ENCODE measurements at places on chromosomes 7 and 10. TPM values are rescaled to one million over a fixed set of nuclear protein-coding genes. Genes with fewer than 3 reads are reported as not detected.

DNA sequence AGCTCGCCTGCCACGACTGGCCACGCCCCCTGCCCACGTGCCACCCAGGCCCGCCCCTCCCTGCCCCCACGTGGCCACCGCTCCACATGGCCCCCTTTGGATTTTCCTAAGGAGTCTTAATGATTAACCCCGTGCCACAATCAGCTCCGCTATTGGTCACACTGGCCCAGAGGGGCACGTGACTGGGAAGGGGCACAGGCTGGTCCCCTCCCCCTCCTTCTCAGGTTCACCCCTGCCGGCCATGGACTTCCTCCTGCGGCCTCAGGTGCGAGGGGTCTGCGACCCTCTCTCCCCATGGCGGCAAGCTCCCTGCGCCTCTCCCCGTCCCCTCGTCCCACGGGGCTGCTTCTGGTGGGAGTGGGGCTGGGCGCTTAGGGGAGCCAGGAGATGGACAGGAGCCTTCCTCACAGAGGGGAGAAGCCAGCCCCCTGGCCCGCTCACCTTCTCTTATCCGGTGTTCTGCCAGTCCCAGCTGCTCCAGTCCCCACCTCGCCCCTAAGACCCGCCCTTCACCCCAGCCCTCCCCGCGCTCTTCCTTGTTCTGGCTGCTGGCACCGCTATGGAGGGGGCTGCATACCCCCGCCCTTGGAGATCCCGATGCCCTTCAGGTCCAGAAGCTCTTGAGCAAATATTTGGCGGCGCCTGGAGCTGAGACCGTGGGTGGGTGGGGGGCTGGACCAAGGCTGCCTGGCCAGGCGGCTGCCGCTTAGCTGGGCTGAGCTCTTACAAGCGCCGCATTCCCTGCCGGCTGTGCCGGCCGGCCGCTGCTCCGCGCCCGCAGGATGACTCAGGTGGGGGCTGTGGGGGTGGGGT, 3.2 kb downstream of the SLC4A2 start:
- DNase-seq: no peak

DNA sequence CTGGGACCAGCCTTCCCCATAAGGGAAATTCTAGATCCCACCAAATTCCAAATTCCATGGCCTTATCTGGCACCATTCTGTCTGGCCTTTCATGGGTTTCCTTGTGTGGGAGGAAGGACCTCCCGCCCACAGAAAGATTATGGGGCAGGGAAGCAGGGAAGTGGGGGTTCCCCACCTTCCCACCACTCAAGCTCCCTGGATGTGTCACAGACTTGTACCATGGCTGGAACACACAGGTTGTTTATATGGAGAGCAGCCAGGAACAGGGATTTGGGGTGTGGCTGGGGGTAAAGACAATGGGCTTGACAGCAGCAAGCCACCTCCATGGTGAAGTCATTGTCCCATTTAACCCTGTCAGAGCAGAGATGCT, 18.3 kb downstream of the UNC5B start:
- DNase-seq: no peak

DNA sequence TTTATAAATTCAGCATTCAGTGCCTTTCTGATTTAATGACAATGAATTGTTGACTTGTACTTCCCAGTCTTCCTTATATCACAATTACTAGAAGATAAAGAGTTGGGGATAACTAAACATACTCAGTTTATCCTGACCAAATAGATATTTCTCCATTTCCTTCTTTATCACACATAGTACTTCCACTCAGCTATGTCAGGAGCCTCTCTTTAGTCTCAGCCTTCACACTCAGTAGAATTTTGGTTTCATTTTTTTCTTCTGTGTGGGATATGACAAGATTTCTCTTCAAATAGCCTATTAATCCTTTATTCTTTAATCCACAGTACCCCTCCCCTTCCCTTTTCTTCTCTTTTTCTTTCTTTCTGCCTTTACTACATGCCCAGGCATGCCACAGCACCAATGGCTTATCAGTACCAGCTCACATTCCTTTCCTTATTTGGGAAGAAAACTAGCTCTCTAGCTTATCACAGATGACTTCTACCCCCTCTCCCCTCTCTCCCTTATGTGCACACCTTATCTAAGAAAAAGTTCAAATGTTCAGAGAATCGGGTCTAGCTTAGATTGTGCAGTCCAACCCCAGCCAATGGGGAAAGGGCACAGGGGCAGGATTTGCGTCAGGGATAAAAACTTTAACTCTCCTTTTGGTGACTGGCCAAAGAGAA, 109.0 kb downstream of the PHF14 start:
- no peak for DNase-seq

DNA sequence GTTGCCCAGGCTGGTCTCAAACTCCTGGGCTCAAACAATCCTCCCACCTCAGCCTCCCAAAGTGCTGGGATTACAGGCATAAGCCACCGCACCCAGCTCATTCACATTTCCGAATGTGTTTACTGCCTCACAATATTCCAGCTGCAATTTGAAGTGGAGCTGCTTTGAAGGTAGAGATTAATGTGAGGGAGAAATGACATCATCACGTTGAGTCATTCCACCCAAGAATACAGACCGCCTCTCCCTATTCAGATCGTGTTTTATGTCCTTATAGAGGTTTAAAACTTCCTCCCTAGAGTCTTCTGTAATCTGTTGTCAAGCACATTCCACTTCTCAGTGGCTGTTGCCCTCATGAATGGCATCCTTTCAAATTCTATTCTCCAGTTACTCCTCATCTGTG, 100.4 kb upstream of the PDGFA start:
- peak; percentile 76 for DNase-seq

GRCh38 chr10:109743146-109743545, 180.2 kb downstream of the XPNPEP1 start:
- DNase-seq: no peak

Gene CYP3A4
- not detected for total RNA-seq

- no peak for DNase-seq
Measured at GRCh38 chr10:81096558-81096957, 558.9 kb downstream of the SH2D4B start.

DNA sequence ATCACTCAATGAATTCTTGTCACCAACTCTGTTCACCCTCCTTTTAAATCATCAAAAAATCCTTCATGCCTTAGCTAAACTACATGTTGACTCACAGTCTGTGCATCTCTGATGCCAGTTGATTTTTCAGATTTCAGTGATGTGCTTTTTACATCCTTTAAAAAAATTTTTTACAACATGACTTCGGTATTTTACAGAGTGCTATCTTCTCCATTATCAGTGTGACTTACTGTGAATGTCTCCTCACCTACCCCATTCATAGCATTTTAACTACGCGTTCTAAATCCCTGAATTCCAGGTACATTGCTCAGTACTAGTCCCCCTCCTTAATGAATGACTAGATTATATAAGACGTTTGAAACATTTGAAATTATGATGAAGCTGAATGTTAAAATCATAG, 98.7 kb downstream of the DNAH11 start:
- no peak for DNase-seq

GRCh38 chr7:29478687-29479240, 84.9 kb upstream of the PRR15 start:
- DNase-seq: no peak

Gene CTTNBP2
- total RNA-seq: 0.63 TPM

- DNase-seq: no peak
Measured at GRCh38 chr10:14062528-14063260, 268.0 kb downstream of the FRMD4A start.

Gene SPDYE16
- not detected for total RNA-seq

- DNase-seq: no peak
Measured at GRCh38 chr7:23183279-23184012, 1.6 kb downstream of the NUP42 start.

Gene WASHC2A
- total RNA-seq: 27.3 TPM

Gene FAM25C
- total RNA-seq: not detected

Gene GRID1
- under 0.01 TPM for total RNA-seq

Gene STEAP4
- not detected for total RNA-seq

DNA sequence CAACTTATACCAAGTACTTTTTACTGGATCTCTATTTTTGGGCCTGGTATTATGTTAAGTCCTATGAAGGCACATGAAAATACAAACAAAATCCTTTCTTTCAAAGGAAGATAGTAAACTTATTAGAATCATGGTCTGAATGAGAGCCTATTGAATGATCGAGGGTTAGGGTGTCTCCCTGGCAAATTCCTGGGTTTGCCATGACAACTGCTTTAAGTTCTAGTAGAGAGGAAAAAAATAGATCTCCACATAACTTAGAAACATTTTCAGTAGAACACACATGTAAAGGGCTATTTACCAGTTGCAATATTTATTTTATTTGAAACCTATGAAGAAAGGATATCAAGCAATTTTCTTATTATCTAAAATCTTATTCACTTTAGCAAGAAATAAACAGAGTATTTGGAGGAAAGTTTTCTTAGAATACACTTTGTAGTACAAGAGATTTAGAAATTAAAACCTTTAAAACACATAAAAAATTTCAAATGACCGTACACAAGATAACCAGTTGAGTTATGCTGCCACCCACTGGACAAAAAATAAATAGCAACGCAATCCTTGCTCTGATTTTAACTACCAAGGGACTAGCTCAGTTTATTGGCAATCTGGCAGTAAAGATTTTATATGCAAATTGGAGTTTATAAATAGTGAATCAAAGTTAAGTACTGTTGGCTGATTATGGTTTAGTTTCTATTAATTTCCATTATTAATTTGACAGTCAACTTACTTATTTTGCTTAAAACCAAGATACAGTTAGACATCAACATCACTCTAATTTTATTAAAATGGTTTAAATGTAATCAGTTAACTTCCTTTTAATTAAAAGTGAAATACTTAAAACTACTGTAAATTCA, 33.9 kb downstream of the CACUL1 start:
- peak; percentile 53 for DNase-seq

Gene SLC16A12
- not detected for total RNA-seq

DNA sequence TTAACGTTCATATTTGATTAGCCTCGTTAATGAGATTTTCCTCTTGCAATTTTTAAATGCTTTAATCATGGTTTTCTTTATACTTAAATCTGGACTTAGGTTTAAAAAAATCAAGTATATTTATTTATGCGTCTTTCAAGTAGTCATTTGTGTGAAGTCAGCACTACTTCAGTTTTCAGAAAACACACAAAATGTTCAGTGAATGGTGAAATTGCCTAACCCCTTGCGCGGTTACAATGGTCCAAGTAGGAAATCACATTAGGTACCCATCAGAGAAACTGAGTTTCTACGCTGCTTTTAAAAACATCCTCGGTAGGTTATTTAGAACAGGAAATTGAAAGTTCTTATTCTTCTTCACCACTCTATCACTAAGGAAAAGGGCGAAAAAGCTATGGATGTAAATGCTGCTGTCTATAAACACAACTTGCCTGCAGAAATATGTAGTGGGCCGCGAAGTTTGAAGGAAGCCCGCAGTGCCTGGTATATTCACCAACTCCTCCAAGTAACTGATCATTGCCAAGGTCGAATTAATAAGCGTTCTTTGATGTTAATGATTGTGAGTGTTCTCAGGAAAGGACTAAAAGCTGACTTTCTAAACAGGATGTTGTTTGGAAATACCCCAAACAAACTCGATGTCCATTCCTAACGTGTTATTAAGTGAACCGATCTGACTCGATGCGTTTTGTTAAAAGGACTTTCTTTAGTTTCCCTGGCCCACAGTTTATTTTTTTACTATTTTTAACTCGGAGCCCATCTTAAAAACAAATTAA, 1.0 kb downstream of the SYPL1 start:
- DNase-seq: no peak

Gene NUP205
- total RNA-seq: 35.5 TPM

- no peak for DNase-seq
Measured at GRCh38 chr10:100907175-100907574, 5.6 kb upstream of the SLF2 start.

DNA sequence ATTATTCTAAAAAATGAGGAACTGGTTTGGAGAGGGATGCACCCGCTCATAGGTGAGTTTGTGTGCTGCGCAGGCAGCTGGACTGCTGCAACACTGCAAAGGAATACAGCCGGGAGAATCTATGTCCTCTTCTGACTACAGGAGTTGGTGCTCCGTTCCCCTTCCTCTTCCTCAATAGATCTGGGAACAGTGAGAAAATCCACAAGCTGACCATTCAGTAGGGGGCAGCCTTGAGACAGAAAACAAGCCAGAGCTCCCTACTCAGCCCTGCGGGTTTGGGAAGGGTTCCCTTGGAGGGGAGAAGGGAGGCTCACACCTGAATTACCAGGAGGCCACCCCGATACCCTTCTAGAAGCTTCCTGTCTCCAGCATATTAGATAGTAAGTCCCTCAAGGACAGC, 87.3 kb upstream of the FOXI2 start:
- DNase-seq: no peak

GRCh38 chr10:133278577-133279265, 2.1 kb upstream of the ADAM8 start:
- DNase-seq: no peak

Gene FBXO24
- total RNA-seq: 0.25 TPM

DNA sequence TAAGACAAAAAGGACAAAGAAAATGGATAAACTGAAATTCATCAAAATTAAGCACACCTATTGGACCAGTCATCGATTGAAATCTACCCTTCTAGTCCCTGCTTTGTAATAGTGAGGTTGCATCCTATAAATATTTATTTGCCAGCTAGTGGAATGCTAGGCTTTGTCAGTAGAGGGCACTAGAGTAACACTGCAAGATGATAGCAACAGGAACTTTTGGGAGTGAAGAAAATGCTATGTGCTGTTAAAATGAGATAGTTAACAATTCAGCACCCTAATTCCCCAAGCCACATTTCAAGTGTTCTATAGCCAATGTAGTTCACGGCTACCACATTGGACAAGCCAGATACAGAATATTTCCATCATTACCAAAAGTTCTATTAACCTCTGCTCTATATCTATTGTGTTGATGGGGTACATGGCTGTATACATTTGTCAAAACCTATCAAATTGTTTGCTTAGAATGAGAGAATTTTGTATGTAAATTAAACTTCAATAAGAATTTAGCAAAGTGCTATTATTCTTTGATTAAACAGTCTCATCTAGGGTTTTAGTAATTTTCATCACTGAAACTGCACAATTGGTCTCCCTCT, 69.8 kb downstream of the LSMEM1 start:
- peak; percentile 62 for DNase-seq

DNA sequence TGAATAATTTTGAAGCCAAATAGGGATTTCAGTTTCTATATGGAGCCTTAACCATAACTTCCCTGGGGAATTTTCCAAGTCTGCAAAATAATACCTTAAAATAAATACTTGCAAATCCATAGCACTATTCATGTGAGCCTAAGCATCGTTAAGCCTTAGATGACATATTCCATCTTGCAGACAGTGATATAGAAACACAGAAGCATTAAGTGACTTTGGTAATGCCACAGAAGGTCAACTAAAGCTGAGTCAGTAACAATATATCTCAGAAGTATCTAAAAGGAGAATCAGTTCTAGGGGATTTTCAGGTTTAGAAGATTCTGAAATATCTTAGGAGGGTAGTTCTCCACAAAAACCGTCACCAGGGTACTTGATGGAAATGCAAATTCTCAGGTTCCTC, 163.4 kb upstream of the COL1A2 start:
- no peak for DNase-seq
